ENCODE measurements at places on chromosomes 6 and 20. TPM values are rescaled to one million over a fixed set of nuclear protein-coding genes. Genes with fewer than 3 reads are reported as not detected.

PBX2 gene
- 28.9 TPM for total RNA-seq

LAMA2 gene
- 114 TPM for total RNA-seq

IL17A gene
- not detected for total RNA-seq

SIRPB1 gene
- total RNA-seq = not detected

LRFN2 gene
- not detected for total RNA-seq

HLA-DQA2 gene
- not detected for total RNA-seq

ESR1 gene
- 4.1 TPM for total RNA-seq

GSTA1 gene
- total RNA-seq = not detected

PTP4A1 gene
- total RNA-seq = 29.2 TPM

MRPS18B gene
- 70.2 TPM for total RNA-seq

HFE gene
- total RNA-seq = 25.2 TPM

GPLD1 gene
- not detected for total RNA-seq

GSS gene
- 60.6 TPM for total RNA-seq

VWA7 gene
- total RNA-seq = 0.97 TPM

PHIP gene
- total RNA-seq = 18.9 TPM

SYNGAP1 gene
- total RNA-seq = 8.8 TPM

METTL24 gene
- total RNA-seq = 1.5 TPM

ANKRD6 gene
- 8.1 TPM for total RNA-seq

C4B gene
- 2.1 TPM for total RNA-seq

LTB gene
- not detected for total RNA-seq

OR2H2 gene
- not detected for total RNA-seq

GPR6 gene
- total RNA-seq = not detected

RIPOR2 gene
- 0.97 TPM for total RNA-seq

NOTCH4 gene
- 0.12 TPM for total RNA-seq
